Adrenal gland (tissue), 19 donors: ENCODE measurements at places on chromosomes 16 and 17.

DNA sequence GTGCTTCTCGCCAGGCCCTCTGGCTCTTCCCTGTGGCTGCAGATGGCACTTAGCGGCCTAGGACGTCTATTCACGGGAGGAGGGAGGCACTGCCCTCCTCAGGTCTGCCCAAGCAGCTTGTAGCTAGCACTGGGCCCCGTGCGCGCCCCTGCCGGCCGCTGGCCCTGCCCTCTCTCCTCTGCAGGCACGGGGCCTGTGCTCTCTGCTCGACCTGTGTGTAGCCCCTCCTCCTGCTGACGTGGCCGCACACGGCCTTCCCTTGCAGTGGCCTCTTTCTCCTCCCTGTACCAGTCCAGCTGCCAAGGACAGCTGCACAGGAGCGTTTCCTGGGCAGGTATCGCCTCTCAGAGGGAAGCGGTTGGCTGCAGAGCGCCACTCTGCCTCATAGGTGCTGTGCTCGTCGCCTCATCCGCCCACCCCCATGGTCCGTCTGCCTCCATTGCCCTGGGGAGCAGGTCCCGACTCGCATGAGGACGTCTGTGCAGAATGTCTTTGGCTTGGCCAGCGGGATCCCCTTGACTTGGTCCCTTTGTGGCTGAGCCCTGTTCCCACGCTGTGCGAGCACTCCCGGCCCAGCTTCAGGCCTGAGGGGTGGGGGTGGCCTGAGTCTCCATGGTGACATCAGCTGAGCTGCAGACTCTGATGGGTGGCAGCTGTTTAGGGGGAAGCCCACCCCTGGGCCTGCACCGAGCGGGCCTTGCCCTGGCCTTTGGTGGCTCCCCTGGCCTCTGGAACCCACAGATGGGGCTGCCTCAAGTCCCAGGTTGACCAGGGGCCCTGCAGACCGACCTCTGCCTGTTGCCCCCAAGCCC lies 34.6 kb downstream of the TSC2 start:
- peak; percentile 91 for DNase-seq

DNA sequence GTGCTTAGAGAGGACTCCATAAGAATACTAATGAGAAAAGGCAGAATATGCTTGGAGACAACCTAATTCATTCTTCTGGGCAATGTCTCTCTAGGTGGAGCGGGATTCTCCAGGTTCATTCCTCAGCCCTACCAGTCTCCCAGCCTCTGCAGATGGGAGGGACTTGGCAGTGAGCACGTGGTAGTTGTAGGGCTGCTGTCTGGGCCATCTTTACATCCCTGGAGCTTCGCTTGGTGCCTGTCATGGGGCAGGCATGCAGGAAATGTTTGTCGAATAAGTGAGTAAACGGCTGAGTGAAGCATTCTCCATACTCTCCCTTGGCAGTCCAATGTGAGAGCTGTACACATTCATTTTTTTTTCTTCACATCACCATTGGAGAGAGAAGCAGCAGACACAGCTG lies 387.5 kb downstream of the UTP18 start:
- no peak for DNase-seq

DNA sequence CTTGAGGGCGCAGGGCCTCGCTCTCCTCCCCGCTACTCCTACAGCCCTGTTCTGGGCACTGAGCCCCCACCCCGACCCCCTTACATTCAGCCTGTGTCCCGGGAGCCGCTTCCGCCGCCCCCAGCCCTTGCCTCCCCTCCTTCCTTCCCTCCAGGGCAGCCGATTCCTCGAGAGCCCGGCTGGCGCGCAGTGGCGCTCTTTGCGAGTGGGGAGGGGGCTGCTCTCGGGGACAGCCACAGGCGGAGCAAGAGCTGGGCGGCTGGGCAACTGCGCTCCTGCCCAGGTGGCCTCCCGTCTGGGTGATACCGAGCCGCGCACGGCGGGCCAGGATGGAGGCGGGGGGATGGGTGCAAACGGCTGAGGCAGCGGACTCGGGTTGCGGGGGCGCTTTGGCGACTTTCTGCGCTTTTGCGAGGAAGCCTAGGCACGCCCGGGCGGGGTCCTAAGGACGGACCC lies 1.2 kb downstream of the MMP15 start:
- DNase-seq, result no peak

DNA sequence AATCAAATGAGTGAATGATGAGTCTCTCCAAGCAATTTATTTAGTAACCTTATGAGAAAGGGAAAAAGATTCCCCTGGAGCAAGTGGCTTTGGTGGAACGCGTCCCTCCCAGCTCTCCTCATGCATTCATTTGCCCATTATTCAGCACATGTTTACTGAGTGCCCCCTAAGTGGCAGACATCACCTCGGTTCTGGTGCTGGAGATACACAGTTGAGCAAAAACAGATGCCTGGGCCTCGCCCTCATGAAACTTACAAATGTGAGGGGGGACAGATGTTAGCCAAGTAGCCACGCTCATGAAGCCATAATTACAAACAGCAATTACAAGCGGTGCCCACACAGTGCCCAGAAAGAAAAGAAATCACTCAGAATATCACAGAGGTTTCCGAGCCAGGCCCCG lies 45.1 kb upstream of the CIBAR2 start:
- no peak for DNase-seq

- DNase-seq, result no peak
These were observed 931.9 kb upstream of the SOX9 start for GRCh38 chr17:71188811-71189492.

- DNase-seq, result no peak
These were observed 7.3 kb upstream of the PRPSAP2 start for GRCh38 chr17:18850679-18851078.

- no peak for DNase-seq
These were observed 80.3 kb downstream of the GSG1L start for GRCh38 chr16:27983244-27983643.

- DNase-seq, result peak; percentile 43
These were observed 573 bp upstream of the GNAO1 start for GRCh38 chr16:56190677-56191155.

- no peak for DNase-seq
These were observed 4.7 kb upstream of the ADAP2 start for GRCh38 chr17:30917050-30917449.

- DNase-seq, result no peak
These were observed at the start of gene HNF1B for GRCh38 chr17:37744961-37745800. HNF1B (minus strand) TSS chr17:37745059; CDS start chr17:37744884, 175 bp downstream.

- DNase-seq, result no peak
These were observed 62.4 kb upstream of the PLCG2 start for GRCh38 chr16:81716478-81717225.

DNA sequence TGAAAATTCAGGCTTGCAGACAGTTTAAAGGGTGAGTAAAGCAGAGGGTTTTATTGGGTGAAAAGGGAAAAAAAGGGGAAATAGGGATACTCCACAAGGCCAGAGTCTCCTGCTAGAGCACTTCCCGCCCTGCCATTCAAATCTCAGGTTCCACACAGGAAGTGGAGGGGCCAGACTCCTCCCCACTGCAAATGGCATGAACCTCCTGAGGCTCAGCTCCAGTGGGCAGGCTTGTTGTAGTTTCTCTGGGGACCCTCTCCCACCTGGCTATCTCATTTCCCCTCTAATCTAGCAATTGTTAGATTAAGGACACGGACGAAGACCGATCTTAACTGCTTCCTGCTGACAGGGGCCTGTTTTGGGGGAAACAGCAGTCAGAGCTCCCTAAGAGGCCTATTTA lies 43.4 kb downstream of the TAOK1 start:
- no peak for DNase-seq

DNA sequence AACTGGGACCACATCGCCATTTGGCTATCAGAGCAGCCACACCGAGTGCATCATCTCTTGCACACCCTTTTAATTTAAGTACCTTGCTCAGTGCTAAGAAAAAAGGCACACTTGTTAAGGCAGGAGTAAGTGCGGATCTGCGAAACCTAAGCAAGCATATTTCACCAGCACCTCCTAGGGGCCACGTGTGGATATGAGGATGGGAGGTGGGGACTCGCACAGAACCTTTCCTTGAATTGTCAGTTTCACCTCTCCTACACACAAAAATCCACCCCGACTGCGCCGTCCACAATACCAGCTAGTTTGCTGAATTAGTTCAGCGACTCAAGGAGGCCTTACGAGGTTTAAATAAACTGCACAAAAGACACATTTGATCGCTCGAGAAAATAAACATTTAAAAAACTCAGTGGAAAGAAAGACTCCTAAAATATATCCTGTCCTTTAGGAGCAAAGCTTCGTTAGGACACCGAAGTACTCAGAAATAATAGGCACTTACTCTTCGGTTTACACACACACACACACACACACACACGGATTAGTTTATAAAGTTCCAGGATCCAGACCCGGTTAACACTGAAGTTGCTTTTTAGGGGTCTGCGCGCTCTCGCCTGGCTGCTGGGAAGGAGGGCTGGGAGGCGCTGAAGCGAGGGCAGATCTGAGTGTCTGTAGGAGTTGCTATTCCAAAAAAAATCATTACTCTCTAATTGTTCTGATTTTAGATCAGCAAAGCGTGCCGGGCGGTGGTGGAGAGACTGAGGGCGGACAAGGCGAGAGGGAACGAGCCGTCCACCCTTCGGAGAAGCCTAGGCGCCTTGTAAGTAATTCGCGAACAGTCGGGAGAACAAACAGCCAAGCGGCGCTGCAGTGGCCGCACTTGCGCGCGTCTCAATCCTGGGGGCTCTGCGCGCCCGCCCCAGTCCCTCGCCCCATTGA lies 1.0 kb upstream of the KCNJ2 start:
- DNase-seq, result peak; percentile 51

GRCh38 chr16:54783226-54783625 lies 147.4 kb upstream of the IRX5 start:
- no peak for DNase-seq

DNA sequence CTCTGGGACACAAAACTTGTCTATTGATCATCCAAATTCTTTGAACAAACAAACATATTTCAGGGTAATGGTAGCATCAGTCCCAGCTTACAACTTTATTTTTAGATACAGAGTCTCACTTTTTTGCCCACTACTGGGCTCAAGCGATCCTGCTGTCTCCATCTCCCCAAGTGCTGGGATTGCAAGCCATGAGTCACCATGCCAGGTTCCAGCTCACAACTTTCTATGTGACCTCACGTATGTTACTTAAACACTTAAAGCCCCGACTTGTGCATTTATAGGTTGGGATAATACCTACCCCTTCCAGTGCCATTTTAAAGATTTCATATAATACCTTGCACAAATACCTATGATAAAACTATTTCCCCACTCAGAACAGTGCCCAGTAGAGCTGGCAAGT lies 42.0 kb upstream of the KSR1 start:
- DNase-seq, result no peak

- no peak for DNase-seq
These were observed 164.6 kb downstream of the CYLD start for GRCh38 chr16:50906454-50906853.

- DNase-seq, result no peak
These were observed 2.5 kb upstream of the METRNL start for GRCh38 chr17:83076938-83077337.

DNA sequence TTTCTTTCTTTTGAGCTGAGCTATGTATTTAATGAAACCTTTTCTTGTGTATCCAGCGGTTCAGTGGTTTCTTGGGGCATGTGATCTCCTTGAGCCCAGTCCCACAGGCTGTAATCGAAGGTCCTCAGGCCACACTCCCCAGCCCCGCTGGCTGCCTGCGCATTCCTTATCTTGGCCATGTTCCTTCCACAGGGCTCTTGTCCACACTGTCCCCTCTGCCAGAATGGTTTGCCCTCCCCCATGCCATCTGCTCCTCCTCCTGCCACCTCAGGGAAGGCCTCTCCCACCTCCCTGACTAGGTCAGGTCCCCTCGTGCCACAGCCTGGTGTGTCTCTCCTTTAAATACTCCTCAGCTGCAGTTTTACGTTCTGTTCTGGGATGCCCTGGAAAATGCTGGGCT lies 12.1 kb upstream of the NLRC5 start:
- DNase-seq, result no peak

GRCh38 chr16:86007524-86007923 lies 108.6 kb downstream of the IRF8 start:
- no peak for DNase-seq

DNA sequence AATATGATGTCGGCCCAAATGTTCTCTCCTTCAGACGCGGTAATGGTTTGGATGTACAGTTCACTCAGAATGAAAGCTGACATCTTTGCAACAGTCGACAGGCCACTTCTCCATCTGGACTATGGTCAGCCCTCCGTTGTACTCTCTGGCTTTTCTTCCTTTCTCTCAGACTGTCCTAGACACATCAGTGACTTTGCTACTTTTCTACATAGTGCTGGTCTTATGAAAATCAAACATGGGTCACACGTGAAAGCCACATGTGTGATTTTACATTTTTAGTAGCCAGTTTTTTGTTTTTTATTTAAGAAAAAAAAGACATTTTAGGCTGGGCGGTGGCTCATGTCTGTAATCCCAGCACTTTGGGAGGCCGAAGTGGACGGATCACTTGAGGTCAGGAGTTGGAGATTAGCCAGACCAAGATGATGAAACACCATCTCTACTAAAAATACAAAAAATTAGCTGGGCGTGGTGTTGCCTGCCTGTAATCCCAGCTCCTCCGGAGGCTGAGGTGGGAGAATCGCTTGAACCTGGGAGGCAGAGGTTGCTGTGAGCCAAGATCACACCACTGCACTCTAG lies 644.1 kb downstream of the KCNJ2 start:
- DNase-seq, result no peak

GRCh38 chr17:65163990-65164495 lies 26.9 kb downstream of the RGS9 start:
- no peak for DNase-seq

DNA sequence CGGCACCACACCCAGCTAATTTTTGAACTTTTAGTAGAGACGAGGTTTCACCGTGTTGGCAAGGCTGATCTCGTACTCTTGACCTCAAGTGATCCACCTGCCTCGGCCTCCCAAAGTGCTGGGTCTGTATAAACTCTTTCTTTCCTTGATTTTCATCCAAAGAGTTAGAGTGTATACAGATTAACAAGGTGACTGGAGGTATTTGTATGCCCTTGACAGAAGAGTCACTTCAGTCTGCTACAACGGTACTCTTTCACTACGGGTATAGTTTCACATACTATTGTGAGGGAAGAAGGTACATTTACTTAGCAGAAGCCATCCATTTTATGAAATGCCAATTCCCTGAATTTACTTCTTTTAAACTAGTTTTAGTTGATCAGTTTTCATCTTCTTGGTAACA lies 32.5 kb downstream of the PPM1E start:
- no peak for DNase-seq

GRCh38 chr17:15392326-15392741 lies 50.9 kb upstream of the TEKT3 start:
- DNase-seq, result no peak

GRCh38 chr17:73645050-73645871 lies 1.0 kb upstream of the SDK2 start:
- no peak for DNase-seq

DNA sequence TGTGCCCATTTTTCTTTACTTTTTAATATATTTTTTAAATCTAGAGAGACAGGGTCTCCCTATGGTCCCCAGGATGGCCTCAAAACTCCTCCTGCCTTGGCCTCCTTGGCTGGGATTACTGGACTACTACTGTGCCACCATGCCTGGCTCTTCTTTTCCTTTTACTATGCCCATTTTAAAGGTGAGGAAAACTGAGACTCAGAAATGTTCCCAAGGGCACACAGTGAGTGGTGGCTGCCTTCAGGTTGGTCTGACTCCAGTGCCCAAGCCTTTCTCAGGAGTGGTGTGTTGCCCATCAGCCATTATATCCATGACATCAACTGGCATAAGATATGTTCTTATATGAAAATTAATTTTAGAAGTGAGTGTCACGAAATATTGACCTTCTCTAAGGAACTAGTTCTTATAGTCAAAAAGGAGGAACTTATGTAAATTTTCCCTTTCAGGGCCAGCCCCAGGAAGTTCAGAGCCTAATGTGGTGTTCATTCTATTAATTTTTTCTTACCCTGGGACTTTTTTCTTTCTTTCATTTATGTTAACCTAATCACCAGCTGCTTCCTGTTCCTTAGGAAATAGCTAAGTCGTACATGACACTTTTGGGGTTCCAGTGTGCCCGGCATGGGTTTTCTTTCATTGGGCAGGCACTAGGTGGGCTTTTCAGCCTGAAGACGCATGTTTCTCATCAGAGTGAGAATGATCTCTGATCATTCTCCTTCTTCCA lies 17.9 kb upstream of the SPN start:
- no peak for DNase-seq
